ENCODE measurements at places on chromosomes 5 and 9. TPM values are rescaled to one million over a fixed set of nuclear protein-coding genes. Genes with fewer than 3 reads are reported as not detected.

FOXI1 gene
- not detected for polyA plus RNA-seq

SOWAHA gene
- not detected for polyA plus RNA-seq

FOXE1 gene
- polyA plus RNA-seq: not detected

FOXD4L5 gene
- polyA plus RNA-seq: not detected

BRINP1 gene
- polyA plus RNA-seq: not detected

CEL gene
- polyA plus RNA-seq: not detected

RAB3C gene
- polyA plus RNA-seq: not detected

RXRA gene
- polyA plus RNA-seq: not detected

PCA3 gene
- polyA plus RNA-seq: not detected

ZNF474 gene
- polyA plus RNA-seq: not detected

MSX2 gene
- polyA plus RNA-seq: not detected

DCANP1 gene
- polyA plus RNA-seq: not detected

IL13 gene
- polyA plus RNA-seq: not detected

NPR3 gene
- not detected for polyA plus RNA-seq

SH3GL2 gene
- polyA plus RNA-seq: not detected

NANS gene
- polyA plus RNA-seq: 38.6 TPM

PCDHB14 gene
- not detected for polyA plus RNA-seq

PAX5 gene
- polyA plus RNA-seq: 46.9 TPM

ADGRD2 gene
- not detected for polyA plus RNA-seq

PHYHD1 gene
- not detected for polyA plus RNA-seq

CCL28 gene
- polyA plus RNA-seq: 15.3 TPM

FOXD4L4 gene
- polyA plus RNA-seq: not detected

TMEM174 gene
- polyA plus RNA-seq: not detected

CKMT2 gene
- polyA plus RNA-seq: not detected

HTR4 gene
- not detected for polyA plus RNA-seq

IRX4 gene
- polyA plus RNA-seq: not detected

SPINK7 gene
- not detected for polyA plus RNA-seq

IFNA21 gene
- polyA plus RNA-seq: not detected

GABRA1 gene
- not detected for polyA plus RNA-seq

AHRR gene
- not detected for polyA plus RNA-seq

ENC1 gene
- 4.6 TPM for polyA plus RNA-seq

RORB gene
- not detected for polyA plus RNA-seq

STPG3 gene
- polyA plus RNA-seq: not detected
